Fibroblast of lung (primary cell): ENCODE measurements at places on chromosomes 7 and 10. TPM values are rescaled to one million over a fixed set of nuclear protein-coding genes. Genes with fewer than 3 reads are reported as not detected.

DNA sequence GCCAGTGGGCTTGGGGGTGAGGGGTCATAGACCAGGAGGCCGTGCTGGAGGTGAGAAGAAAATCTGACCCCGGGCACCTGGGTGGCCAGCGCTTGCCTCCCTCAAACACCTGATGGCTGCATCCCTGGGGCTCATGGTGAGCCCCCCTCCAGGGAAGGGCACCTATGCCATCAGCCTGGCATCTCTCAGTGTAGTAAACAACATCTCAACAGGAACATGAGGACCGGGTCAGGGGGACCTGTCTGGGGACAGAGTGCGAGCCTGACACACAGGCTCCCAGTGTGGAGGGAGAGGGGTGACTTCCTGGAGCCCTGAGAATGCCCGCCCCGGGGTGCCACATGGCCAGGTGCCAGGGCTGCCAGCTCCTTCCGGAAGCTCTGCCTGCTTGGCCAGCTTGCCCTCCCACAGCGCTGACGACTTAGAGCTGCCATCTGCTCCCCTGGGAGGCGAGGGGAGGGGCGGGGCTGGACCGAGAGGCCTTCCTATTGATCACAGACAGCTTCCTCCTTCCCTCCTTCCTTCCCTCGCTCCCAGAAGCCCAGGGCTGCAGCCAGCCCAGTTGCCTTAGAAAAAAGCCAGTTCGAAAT is 12.3 kb downstream of the STX1A start:
- no peak for DNase-seq

- no peak for DNase-seq
These were observed 38.1 kb upstream of the DUSP5 start for GRCh38 chr10:110459600-110459999.

DNA sequence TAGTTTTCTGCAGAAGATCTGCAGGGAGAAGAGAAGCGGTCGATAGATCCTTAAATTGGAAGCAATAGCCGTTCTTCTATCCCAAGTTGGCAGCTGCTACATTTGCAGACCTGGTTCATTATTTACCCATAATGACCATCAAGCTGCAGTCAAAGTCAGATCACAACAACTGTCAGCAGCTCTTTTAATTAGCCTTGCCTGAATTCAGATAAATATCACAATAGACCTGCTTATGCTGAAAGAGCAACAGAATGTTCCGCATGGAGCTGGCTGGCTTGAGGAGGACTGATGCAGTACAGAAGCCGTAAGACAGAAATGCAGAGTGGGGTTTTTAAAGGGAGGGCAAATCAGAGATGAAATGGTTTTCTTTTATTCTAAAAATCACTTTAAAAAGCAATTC is 109.4 kb downstream of the HIBADH start:
- DNase-seq, result no peak

DNA sequence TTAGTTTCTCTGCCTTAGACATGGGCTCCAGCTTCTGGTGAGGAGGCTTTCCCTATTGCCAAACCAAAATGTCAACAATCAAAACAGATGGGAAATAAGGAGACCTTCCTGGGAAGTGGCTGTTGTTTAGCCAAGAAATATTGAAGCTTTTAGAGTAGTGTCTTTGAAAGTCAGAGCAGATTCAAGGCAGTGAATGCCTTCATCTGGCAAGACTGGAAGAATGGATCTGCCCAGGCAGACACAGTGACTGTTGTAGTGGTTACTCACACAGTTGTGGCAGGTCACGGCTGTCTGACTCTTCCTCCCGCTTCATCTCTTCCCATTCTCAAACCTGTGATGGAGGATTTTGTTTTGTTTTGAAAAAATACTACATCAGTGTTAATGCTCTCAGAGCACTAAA is 154.1 kb upstream of the ADO start:
- no peak for DNase-seq

DNA sequence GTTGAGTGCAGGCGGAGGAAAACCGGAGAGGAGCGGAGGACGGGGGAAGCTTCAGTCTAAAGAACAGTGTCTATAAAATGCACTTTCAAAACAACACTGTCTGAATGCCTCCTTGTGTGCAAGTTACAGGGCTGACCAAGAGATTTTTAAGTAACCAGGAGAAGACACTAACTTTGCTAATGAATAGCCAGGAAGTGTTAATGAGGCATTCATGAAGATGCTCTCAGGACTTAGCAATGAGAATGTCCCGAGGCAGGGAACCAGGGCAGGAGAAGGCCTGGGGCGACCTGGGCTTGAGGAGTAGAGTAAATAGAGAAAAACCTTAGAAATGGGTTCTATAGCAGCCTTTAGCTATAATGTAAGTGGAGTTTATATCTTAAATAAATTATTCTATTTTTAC is 312.1 kb downstream of the SKIDA1 start:
- DNase-seq, result no peak

DNA sequence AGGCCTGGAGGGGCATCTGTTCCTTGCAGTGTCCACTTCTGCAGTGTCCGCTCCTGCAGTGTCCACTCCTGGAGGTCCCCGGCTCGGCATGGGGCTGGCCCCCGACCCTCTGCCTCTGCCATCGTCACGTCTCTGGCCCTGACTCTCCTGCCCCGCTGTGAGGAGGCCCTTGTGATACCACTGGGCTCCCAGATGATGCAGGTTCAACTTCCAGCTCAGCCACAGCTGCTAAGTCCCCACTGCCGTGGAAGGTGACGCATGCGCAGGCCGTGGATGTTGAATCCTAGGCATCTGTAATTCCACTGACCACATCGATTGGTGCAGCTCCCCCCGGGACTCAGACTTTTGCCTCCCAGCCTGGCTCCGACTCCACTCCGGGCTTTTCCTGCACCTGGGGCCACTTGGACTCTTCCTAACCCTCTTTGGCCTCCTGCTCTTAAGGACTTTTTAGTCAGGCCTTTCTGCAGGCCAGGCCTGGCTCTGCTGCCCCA is 95.1 kb downstream of the GLRX3 start:
- no peak for DNase-seq

GRCh38 chr7:82286096-82286797 is 157.3 kb downstream of the CACNA2D1 start:
- DNase-seq, result no peak

- DNase-seq, result no peak
These were observed 82.2 kb downstream of the GATA3 start for GRCh38 chr10:8136736-8137135.

DNA sequence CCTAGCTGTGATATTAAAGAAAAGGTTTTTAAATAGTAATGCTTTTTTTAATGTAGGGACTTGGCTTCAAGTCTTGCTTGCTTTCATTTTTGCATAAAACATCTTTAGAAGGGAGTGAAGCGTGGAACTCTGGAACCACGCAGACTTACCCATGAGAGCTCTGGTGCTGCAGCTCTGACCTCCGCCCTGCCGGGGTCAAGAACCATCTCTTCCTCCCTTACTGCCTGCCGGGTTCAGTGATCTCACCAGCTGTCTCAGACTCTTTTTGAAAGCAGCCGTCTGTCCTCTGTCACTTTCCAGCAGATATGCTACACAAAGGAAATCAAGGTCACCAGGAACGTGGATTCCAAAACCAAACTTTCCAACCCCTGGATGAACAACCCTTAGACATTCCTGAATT is 353.8 kb downstream of the GPR37 start:
- DNase-seq, result no peak

DNA sequence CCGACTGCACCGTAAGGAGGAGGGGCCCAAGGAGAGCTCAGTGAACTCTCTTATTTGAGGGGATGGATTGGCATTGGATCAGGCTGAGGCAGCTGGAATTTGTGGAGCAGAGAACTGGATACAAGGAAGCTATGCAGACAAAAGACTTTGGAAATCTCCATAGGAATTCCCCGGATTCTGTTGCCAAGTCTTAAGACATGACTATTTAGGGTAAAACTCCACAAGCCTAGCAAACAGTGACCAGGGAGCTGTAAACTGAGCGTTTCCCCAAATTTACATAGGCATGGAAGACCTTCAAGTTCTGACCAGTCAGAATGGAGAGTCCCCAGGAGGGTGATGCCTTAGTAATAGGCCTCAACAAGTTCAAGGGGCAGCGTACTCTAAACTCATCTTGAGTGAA is 82.5 kb upstream of the PCBD1 start:
- DNase-seq, result peak; percentile 7

The R3HCC1L gene
- 14.6 and 19.5 TPM in 2 replicates for total RNA-seq

The POP7 gene
- 31.1 and 31.9 TPM in 2 replicates for total RNA-seq

The PROSER2 gene
- total RNA-seq, result 1.8 and 2.6 TPM in 2 replicates
